ENCODE measurements at places on chromosomes 13 and 19.

GRCh38 chr13:84903391-84903790 lies 895.8 kb downstream of the SLITRK6 start:
- DNase-seq, result no peak
- H3K4me1 ChIP-seq, result no peaks in the 10 kb centered on the region
- no peaks in the 10 kb centered on the region for H3K36me3 ChIP-seq
- H3K27me3 ChIP-seq, result no peaks in the 10 kb centered on the region

GRCh38 chr19:8221161-8221560 lies 12.0 kb downstream of the CERS4 start:
- H3K4me1 ChIP-seq, result no peaks in the 10 kb centered on the region
- no peak overlapping the region for H3K4me3 ChIP-seq
- H3K27me3 ChIP-seq, result no peaks in the 10 kb centered on the region
- DNase-seq, result no peak

GRCh38 chr13:91056746-91057145 lies 290.7 kb upstream of the MIR17HG start:
- H3K27me3 ChIP-seq, result no peaks in the 10 kb centered on the region
- no peak for DNase-seq
- H3K4me3 ChIP-seq, result no peak overlapping the region
- H3K4me1 ChIP-seq, result no peaks in the 10 kb centered on the region
- H3K27ac ChIP-seq, result no peak overlapping the region

DNA sequence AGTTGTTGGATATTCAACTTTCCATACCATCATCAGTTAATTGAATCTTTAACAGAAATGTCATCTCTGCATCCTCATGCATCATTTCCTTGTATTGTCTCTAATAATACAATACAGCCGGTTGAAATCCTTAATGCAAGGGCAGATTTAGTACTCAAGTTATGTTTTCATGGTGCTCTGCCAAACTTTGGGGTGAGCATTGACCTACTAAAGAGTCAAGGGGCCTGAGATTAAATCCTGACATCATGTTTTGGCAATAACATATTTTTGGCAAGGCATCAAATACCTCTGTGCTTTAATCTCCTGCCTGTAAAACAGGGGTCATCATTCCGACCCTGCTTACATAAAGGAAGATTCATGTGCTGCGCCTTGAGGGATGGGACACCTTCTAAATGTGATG lies 42.7 kb upstream of the ABCC4 start:
- H3K36me3 ChIP-seq, result no peaks in the 10 kb centered on the region
- no peaks in the 10 kb centered on the region for H3K27me3 ChIP-seq
- no peaks in the 10 kb centered on the region for H3K4me1 ChIP-seq

DNA sequence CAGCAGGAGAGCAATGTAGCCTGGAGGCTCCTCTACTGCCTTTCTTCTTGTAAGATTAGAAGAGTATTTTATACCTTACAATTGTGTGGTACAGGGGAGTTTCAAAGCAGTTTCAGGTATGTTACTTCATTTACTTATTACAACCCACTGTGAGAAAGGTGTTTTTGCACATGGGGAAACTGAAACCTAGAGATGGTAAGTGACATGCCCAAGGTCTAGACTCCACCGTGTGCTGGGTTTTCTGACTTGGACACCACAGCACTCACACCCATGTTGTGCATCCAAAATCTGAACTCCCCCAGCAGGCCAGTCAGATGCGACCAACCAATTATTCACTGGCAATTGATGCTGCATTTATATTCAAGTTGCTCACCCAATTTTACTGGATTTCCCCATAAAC lies 22.8 kb downstream of the ERICH6B start:
- DNase-seq, result no peak
- H3K4me3 ChIP-seq, result no peak overlapping the region
- no peak overlapping the region for H3K27ac ChIP-seq
- no peaks in the 10 kb centered on the region for H3K36me3 ChIP-seq
- H3K4me1 ChIP-seq, result no peaks in the 10 kb centered on the region

- H3K36me3 ChIP-seq, result no peaks in the 10 kb centered on the region
- no peak for DNase-seq
- H3K27me3 ChIP-seq, result peaks cover 19% of the 10 kb centered on the region
- H3K4me3 ChIP-seq, result no peak overlapping the region
- no peak overlapping the region for H3K27ac ChIP-seq
These were observed 364 bp downstream of the CKM start for GRCh38 chr19:45322311-45322710.

DNA sequence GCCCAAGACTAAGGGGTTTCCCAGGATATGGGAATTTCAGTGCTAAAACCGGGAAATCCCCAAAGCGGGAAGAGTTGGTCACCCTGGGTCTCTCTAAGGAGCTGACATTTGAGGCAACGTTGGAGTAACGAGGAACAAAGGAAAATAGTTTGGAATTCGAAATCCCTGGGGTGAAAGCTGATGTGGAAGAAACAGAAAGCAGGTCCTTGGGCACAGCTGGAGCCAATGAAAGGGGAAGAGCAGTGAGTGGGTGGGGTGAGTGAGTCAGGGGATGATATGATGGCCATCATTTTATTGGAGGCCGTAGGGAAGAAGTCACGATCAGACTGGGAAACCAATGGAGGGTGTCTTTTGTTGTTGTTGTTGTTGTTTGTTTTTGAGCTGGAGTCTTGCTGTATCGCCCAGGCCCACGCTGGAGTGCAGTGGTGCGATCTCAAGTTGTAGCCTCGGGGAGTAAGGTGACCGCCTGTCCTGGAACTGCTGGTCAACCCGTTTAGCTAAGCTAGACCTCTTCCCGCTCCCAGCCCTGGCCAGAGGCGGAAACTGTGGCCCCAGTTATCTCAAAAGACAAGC lies 3.4 kb upstream of the RFX2 start:
- H3K27ac ChIP-seq, result no peak overlapping the region
- peaks cover 2% of the 10 kb centered on the region for H3K27me3 ChIP-seq
- no peaks in the 10 kb centered on the region for H3K36me3 ChIP-seq
- no peak overlapping the region for H3K4me3 ChIP-seq

GRCh38 chr19:8423817-8424223 lies 10.7 kb downstream of the MARCHF2 start:
- H3K27me3 ChIP-seq, result no peaks in the 10 kb centered on the region
- H3K4me3 ChIP-seq, result no peak overlapping the region
- no peak overlapping the region for H3K27ac ChIP-seq
- no peak for DNase-seq

DNA sequence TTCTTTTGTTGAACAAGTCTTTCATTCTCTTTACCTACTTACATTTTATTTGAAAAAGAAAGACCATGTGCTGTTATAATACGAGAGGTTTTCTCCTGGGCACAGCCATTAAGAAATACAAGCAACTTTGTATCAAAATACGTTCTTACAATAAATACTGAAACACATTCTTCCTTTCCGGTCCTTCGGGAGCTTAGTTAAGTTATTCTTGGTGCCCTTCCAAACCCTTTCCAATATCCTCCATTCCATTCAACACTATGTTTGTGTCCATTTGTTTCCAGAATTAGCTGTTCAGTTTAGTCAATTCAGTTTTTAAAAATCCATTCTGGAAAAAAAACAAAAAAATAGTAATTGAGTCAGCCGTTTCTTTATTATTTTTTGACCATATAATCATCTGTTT lies 746.8 kb upstream of the SLC10A2 start:
- no peak overlapping the region for H3K27ac ChIP-seq
- no peaks in the 10 kb centered on the region for H3K4me1 ChIP-seq
- no peak overlapping the region for H3K4me3 ChIP-seq
- H3K36me3 ChIP-seq, result no peaks in the 10 kb centered on the region
- DNase-seq, result no peak
- H3K27me3 ChIP-seq, result no peaks in the 10 kb centered on the region

- peak within 1 kb of the TSS; percentile 78 for H3K27ac ChIP-seq
- no peak for DNase-seq
- H3K36me3 ChIP-seq, result peaks cover 4% of the 10 kb centered on the region
- H3K4me3 ChIP-seq, result peak within 1 kb of the TSS; percentile 88
These were observed at the start of gene LPAR6 for GRCh38 chr13:48412881-48413351. LPAR6 (minus strand) TSS chr13:48413113; CDS start chr13:48412423, 690 bp downstream.

- H3K27ac ChIP-seq, result no peak overlapping the region
- no peaks in the 10 kb centered on the region for H3K27me3 ChIP-seq
These were observed 603.3 kb upstream of the SLITRK6 start for GRCh38 chr13:86402500-86402899.

DNA sequence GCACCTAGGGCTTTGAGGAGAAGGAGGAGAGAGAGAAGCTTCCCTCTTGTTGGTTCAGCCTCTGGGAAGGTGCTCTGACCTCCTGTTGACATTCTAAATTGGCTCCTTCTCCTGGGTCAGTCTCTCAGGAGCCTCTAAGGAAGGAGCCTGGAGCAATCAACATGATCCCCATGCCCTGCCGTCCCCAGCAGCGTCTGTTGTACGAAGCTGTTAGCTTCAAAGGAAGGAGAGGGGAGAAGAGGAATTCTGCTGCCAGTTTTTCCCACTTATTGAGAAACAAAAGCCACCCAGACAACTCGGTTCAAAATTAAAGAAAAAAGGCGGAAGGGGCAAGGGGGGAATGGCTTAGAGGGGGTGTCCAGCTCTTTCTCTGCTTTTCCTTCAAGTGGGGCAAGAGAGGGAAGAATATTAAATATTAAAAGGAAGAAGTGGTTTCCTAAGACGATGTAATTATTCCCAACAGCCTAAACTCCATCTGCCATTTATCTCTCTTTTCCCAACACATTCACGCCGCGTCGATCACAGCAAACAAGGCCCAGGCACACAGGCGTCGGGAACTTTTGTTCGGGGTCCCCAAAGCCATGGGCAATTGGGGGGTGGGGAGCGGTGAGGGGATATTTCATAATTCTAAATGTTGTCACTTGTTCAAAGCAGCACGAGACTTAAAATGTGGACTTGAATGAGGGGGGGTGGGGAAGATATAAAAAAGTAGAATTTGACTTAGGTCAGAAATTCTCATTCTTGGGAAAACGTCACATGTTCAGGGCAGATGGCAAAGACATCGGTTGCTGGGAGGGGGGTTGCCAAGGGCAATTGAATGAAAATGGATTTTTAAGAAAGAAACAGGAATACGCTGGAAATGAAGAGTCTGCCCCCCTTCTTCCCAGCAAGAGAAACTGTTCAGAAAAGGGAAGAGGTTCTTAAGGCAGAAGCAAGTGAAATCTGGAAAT lies 116.8 kb upstream of the CACNA1A start:
- DNase-seq, result no peak
- H3K4me1 ChIP-seq, result no peaks in the 10 kb centered on the region
- no peak overlapping the region for H3K27ac ChIP-seq

- peaks cover 2% of the 10 kb centered on the region for H3K4me1 ChIP-seq
- H3K36me3 ChIP-seq, result no peaks in the 10 kb centered on the region
- no peak overlapping the region for H3K27ac ChIP-seq
- no peak for DNase-seq
These were observed 25.1 kb downstream of the TMPRSS9 start for GRCh38 chr19:2385053-2385721.

- H3K36me3 ChIP-seq, result peaks cover 7% of the 10 kb centered on the region
- peak within 1 kb of the TSS; percentile 69 for H3K4me3 ChIP-seq
- H3K27ac ChIP-seq, result no peak within 1 kb of the TSS
- DNase-seq, result no peak
These were observed at the start of gene KCNK6 for GRCh38 chr19:38319421-38320258. KCNK6 (plus strand) TSS chr19:38319845; CDS start chr19:38319951, 106 bp downstream.

DNA sequence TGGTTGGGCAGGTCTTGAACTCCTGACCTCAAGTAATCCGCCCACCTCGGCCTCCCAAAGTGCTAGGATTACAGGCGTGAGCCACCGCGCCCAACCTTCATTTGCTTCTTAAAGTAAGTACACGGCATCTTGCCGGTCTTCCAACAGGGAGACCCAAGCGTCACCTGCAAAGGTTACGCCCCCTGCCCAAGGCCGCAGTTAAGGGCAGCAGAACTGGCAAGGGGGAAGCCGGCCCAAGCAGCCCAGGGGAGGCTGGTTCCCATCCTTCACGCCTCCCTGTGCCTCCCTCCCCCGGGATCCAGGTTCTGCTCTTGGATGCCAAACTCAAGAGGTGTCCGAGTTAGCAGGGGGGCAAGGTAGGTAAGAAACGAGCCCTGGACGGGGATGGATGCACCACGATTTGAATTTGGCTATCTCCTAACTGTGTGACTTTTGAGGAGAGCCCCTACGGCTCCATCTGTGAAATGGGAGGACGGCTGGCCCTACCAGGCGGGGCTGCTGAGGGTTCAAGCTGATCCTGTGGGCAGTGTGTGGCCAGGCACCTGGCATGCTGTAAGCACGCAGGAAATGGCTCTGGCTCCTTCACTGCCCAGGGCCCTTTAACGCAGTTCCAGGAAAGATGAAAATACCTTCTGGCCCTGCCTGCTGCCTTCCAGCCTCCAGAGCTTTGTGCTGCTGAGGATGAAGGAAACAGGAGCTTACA lies 9.0 kb downstream of the RFX1 start:
- no peak overlapping the region for H3K4me3 ChIP-seq
- no peak overlapping the region for H3K27ac ChIP-seq
- no peaks in the 10 kb centered on the region for H3K27me3 ChIP-seq
- DNase-seq, result no peak
- H3K36me3 ChIP-seq, result peaks cover 39% of the 10 kb centered on the region
- peaks cover 63% of the 10 kb centered on the region for H3K4me1 ChIP-seq

DNA sequence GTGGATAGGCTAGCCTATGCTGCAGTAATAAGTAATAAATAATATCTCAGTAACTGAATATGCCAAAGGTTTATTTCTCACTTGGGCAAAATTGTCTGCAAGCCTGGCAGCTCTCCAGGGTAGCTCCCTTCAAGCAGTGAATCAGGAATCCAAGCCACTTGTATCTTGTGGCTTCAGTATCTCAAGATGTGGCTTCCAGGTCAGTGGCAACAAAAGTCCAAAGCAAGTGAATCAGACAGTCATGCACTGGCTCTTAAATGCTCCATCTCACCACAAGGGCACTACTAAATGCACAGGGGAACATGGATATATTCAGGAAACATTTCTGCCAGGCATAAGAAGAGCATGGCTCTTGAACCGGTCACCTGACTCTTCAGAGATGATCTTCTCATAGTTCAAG lies 126.3 kb downstream of the KCTD12 start:
- no peaks in the 10 kb centered on the region for H3K36me3 ChIP-seq
- no peak for DNase-seq
- no peaks in the 10 kb centered on the region for H3K4me1 ChIP-seq
- no peak overlapping the region for H3K4me3 ChIP-seq

DNA sequence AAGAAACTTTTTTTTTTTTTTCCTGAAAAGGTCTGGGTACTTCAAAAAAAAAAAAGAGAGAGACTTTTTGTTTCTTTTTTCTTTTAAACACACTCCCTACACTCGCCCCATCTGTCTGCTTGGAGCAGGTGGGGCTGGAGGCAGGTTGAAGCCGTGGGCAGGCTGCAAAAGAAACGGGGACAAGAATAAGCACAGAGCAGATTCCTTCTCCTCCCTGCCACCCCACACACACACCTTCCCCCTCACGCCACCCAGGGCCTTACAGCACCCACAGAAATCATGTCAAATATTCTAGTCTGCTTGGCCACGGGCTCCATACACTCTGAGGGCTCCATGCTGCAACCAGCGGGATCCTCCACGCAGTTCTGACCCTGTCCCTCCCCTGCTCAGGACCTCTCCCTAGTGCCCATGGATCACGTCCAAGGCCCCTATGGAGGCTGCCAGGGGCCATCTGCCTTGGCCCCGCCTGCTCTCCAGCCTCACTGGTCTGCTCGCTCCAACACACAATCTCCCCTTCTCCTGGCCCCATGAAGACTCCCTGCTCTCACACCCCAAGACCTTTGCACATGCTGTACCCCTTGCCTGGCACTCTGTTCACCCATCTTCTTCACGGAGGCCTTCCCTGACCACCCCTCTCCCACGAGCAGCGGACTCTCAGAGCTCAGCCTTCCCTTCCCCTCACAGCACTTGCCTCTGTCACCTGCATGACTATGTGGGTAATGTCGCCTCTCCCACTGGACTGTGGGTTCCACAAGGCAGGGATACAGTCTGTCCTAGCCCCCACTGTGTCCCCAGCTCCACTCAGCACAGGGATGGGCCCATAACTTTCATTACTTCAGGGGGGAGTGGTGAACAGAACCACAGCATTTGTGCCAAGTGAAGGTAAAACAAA lies 11.4 kb downstream of the AKT2 start:
- H3K27me3 ChIP-seq, result no peaks in the 10 kb centered on the region
- H3K4me1 ChIP-seq, result peaks cover 62% of the 10 kb centered on the region
- no peak overlapping the region for H3K27ac ChIP-seq
- DNase-seq, result no peak
- H3K36me3 ChIP-seq, result peaks cover 17% of the 10 kb centered on the region
- H3K4me3 ChIP-seq, result no peak overlapping the region

Measured in CD4-positive, alpha-beta T cell (primary cell).